ENCODE measurements at places on chromosomes 5 and 9. TPM values are rescaled to one million over a fixed set of nuclear protein-coding genes. Genes with fewer than 3 reads are reported as not detected.

TAF1L gene
- not detected for total RNA-seq

SLC28A3 gene
- total RNA-seq = not detected

ADAMTSL2 gene
- 4.2 TPM for total RNA-seq

DRD1 gene
- not detected for total RNA-seq

GABRA1 gene
- total RNA-seq = not detected

FAM221B gene
- not detected for total RNA-seq

GRIN3A gene
- total RNA-seq = 0.36 TPM

CFAP157 gene
- total RNA-seq = not detected

LCN15 gene
- total RNA-seq = not detected

DNA sequence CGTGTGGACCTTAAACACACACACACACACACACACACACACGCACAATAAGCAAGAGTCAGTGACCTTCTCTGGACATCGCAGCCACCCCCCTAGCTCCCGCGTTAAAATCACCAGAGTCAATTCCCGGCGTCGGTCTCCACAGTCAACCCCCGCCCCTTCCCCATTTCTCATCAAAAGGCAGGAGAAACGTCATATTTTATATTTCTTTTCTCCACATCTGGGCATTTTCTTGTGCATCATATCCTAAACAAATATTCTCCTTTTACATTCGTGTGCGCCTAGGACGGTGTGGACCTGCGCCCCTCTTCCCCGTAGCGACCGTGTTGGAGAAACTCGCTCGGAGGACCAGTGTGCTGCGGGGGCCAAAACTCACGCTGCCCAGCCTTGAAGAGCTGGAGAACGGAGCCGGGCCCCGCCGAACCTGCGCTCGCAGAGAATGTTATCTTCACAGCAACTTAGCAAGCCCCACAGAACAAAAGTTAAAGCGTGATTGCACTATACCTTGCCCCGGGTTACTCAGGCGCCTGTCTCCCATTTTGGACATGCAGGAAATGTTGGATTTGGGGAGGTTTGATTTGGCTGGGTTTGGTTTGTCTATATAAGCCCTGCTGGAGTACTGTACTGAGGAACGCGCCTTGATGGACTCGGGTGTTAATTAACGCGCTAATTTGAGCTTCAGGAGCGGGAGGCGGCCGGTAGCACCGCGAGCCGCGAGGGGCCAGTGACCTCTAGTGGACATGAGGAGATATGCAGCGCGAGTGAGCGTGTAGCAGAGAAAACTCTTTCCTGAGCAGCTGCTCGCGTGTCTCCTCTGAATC lies 192.4 kb downstream of the MEF2C start:
- H3K4me1 ChIP-seq = peaks cover 25% of the 10 kb centered on the region
- H3K4me3 ChIP-seq = peak overlapping the region; percentile 28
- DNase-seq = peak; percentile 82
- H3K36me3 ChIP-seq = no peaks in the 10 kb centered on the region
- H3K27ac ChIP-seq = no peak overlapping the region
- peaks cover 80% of the 10 kb centered on the region for H3K27me3 ChIP-seq

DNA sequence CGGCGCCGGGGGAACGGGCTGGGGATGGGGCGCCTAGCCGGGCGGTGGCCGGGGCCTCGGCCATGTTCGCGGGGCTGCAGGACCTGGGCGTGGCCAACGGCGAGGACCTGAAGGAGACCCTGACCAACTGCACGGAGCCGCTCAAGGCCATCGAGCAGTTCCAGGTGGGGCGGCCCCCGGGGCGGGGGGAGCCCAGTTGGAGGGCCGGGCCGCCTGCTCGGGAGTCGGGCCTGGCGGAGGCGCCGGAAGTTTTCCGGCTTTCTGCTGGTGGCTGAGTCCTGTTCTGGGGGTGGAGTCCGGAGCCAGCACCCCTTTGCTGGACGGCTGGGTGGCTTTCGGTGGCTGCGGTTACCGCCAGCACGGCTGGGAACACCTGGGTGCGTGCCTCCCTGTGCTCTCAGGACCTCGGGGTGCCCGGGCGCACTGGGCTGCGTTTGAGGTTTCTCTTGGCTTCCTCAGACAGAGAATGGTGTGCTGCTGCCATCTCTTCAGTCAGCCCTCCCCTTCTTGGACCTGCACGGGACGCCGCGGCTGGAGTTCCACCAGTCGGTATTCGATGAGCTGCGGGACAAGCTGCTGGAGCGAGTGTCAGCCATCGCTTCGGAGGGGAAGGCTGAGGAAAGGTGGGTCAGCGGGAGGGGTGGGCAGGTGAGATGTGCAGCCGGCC lies 454 bp downstream of the NELFB start:
- H3K27ac ChIP-seq = peak overlapping the region; percentile 86
- no peaks in the 10 kb centered on the region for H3K27me3 ChIP-seq

- no peaks in the 10 kb centered on the region for H3K27me3 ChIP-seq
- H3K36me3 ChIP-seq = no peaks in the 10 kb centered on the region
- no peak overlapping the region for H3K4me3 ChIP-seq
- DNase-seq = no peak
- H3K27ac ChIP-seq = no peak overlapping the region
Measured at GRCh38 chr5:41519801-41520200, 9.4 kb upstream of the PLCXD3 start.

DNA sequence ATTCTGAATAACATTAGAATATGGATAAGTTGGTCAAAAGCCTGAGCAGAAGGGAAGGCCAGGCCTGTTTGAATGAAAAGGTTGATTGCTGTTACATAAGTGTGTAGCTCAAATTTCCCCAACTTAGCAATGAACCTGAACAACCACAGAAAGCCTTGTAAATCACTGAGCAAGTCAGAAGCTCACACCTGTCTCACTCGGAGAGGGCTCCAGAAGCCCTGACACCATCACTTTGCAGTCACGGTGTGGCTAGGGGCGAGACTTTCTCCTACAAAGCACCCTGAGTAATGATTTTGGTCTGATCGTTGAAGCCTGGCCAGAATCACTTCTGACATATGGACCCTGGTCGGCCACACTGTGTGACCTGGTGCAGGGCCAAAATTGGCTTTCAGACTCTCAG lies 62.0 kb downstream of the MTX3 start:
- no peak overlapping the region for H3K4me3 ChIP-seq
- no peaks in the 10 kb centered on the region for H3K4me1 ChIP-seq
- no peaks in the 10 kb centered on the region for H3K27me3 ChIP-seq
- H3K27ac ChIP-seq = no peak overlapping the region
- DNase-seq = no peak

DNA sequence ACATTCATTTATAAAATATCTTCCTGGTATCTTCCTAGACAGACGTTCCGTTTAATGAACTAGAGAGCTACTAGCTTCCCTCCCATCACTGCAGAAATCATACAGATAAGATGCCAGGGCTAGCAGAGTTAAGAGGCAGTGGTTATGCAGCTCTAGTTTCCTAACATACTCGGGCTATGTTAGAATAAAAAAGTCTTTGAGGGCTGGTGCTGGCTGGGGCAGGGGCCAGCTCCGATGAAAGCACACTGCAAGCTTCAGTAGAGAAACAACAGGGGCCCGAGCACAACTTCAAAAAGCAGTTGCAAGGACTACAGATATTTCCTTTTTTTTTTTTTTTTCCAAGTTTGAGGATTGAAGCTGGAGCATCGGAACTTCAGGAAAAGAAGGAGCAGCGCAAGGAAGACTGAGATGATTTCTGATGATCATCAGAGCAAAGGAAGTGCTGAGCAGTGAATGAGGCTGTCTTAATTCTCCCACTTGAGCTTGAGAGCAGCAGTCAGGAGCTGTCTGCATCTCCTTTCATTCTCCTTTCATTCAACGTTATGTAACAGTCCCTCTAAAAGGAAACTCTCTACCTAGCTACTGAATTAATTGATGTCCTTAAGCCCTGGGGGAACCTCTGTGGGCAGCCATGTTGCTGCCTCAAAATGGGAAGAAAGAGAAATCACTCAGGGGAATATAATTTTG lies 47.6 kb upstream of the ADCY2 start:
- H3K4me1 ChIP-seq = no peaks in the 10 kb centered on the region
- H3K27ac ChIP-seq = no peak overlapping the region
- no peak for DNase-seq
- no peaks in the 10 kb centered on the region for H3K27me3 ChIP-seq
- H3K4me3 ChIP-seq = no peak overlapping the region

DNA sequence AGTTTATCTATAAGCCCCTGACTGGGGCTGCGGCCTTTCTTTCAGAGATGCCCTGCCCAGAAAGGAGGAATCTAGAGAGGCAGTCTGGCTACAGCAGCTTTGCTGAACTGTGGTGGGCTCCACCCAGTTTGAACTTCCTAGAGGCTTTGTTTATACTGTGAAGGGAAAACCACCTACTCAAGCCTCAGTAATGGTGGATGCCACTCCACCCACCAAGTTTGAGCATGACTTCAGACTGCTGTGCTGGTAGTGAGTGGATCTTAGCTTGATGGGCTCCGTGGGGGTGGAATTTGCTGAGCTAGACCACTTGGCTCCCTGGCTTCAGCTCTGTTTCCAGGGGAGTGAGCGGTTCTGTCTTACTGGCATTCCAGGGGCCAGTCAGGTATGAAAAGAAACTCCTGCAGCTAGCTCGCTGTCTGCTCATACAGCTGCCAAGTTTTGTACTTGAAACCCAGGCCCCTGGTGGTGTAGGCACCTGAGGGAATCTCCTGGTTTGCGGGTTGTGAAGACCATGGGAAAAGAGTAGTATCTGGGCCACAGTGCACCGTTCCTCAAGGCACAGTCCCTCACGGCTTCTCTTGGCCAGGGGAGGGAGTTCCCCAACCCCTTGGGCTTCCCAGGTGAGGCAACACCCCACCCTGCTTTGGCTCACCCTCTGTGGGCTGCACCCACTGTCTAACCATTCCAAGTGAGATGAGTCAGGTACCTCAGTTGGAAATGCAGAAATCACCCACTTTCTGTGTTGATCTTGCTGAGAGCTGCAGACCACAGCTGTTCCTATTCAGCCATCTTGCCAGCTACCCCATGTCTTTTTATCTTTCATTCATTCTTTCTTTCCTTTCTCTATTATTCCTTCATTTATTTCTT lies 211.8 kb upstream of the C9orf72 start:
- no peak overlapping the region for H3K27ac ChIP-seq
- H3K4me1 ChIP-seq = no peaks in the 10 kb centered on the region
- no peaks in the 10 kb centered on the region for H3K27me3 ChIP-seq
- no peaks in the 10 kb centered on the region for H3K36me3 ChIP-seq
- DNase-seq = no peak

DNA sequence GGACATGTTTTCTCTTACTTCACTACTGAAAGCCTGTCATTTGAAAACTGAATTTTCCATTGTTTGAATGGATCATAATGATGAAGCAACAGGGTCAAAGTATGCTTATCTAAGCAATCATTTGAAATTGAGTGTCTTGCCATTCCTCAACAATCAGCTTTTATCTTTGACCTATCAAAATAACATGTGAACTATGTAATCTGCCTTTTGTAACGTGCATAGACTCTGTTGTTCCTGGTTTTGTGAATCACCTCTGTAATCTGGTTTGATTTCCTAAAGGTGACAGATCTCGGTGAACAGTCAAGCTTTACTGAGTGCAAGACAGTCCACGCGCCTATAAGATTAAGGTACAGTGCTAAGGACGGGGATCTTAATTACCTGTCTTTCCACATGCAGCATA lies 3.3 kb downstream of the MEF2C start:
- H3K4me3 ChIP-seq = peak overlapping the region; percentile 61
- H3K4me1 ChIP-seq = peaks cover 69% of the 10 kb centered on the region
- H3K36me3 ChIP-seq = no peaks in the 10 kb centered on the region
- no peaks in the 10 kb centered on the region for H3K27me3 ChIP-seq

DNA sequence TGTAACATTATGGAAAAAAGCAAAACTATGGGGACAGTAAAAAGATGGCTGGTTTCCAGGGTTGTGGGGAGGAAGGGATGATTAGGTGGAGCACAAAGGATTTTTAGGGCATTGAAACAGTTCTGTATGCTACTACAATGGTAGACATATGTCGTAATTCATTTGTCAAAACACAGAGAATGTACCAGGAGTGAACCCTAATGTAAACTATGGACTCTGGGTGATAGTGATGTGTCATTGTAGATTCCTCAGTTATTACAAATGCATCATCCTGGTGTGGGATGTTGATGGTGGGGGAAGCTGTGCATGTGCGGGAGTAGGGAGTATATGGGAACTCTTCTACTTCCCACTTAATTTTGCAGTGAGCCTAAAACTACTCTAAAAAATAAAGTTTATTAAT lies 135.0 kb upstream of the GABRP start:
- H3K36me3 ChIP-seq = no peaks in the 10 kb centered on the region
- H3K27me3 ChIP-seq = peaks cover 3% of the 10 kb centered on the region
- no peak overlapping the region for H3K4me3 ChIP-seq
- no peak overlapping the region for H3K27ac ChIP-seq
- no peak for DNase-seq

DNA sequence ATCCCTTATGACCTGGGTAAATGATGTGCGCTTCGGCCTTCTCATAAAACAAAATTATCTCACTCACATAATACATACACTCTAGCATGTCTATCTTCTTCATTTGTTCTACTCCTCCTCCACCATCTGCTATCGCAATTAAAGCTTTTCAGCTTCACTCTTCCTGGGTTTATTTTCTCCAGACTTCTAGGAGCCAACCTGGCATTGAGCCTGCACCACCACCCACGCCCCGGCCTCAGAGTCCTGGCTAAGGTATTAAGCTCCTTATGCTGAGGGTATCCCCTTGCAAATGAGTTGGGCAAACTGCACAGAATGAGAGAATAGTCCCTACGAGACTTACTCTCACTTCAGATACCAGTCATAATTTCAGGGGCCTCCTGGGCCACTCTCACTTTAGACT lies 236.1 kb upstream of the CDH12 start:
- no peak for DNase-seq
- H3K27me3 ChIP-seq = no peaks in the 10 kb centered on the region
- H3K4me3 ChIP-seq = no peak overlapping the region

- H3K27me3 ChIP-seq = no peaks in the 10 kb centered on the region
- H3K4me1 ChIP-seq = no peaks in the 10 kb centered on the region
- H3K36me3 ChIP-seq = no peaks in the 10 kb centered on the region
- H3K4me3 ChIP-seq = no peak overlapping the region
Measured at GRCh38 chr5:160555971-160556631, 134.4 kb downstream of the PTTG1 start.

DNA sequence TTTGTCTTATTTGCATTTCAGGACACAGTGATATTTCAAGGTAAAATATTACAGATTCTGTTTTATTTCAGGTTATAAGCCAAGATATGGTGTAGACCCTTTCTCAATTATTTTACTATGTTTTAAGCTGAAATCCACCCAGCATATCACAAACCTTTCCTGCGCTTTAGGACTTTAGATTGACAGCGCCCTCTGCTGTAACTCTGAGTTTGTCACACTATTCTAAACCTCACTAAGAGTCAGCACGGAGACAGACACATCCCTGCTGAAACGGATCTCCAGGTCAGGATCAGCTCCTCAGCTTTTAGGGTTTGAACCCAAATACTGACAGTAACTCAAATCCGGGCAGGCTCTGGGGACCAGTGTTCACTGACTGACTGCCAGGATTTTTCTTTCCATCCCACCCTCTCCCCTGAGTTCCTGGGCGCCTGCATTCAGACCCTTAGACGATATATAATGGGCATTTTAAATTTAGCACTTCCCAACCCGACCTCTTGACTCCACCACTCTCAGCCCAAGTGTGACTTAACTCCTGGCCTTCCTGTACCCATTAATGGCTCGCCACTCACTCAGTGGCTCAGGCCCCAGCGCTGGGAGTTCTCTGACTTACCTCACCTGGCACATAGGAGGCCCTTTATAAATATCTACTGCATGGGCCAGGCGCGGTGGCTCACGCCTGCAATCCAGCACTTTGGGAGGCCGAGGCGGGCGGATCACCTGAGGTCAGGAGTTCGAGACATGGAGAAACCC lies 33.5 kb downstream of the TLX3 start:
- H3K4me3 ChIP-seq = no peak overlapping the region
- H3K4me1 ChIP-seq = no peaks in the 10 kb centered on the region
- no peak for DNase-seq
- H3K27ac ChIP-seq = no peak overlapping the region
- H3K27me3 ChIP-seq = no peaks in the 10 kb centered on the region

GRCh38 chr5:171521219-171521633 lies 101.8 kb downstream of the FGF18 start:
- H3K4me1 ChIP-seq = no peaks in the 10 kb centered on the region
- peak overlapping the region; percentile 49 for H3K27ac ChIP-seq
- no peak for DNase-seq
- H3K36me3 ChIP-seq = no peaks in the 10 kb centered on the region
- no peak overlapping the region for H3K4me3 ChIP-seq
